ENCODE measurements at places on chromosomes 2 and 18. TPM values are rescaled to one million over a fixed set of nuclear protein-coding genes. Genes with fewer than 3 reads are reported as not detected.

Gene EVX2
- not detected for total RNA-seq

Gene SP140L
- total RNA-seq, result 4.8 TPM

DNA sequence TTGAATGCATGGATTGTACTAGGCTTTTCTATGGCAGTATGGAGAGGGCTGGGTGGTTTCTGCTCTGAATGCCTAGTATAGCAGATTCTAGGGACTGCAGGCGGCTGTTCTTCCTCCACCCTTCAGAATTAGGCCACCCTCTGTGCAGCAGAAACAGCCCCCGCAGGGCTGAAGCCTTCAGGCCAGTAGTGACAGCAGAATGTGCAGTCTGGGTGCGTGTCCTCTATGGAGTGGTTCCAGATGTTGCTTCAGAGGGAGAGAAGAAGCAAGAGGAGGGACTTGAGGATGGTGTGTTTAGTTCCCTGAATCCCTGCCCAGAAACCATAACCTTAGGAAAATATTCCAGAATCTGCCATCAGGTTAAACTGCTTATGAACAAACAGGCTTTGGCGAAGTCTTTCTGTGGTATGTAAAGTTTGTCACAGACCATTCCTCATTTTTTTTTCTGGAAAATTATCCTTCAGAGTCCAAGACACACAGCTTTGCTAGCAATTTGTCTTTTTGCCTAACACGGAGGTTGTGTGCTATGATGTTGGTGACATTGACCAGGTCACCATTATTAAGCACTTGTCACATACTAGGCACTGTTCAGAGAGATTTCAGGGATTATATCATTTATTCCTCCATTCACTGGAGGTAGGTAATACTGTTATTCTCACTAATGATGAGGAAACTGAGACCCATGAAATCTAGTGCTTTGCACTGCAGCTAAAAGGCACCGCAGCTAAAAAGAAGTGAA, 21.1 kb downstream of the CASP10 start:
- H3K4me1 ChIP-seq, result no peaks in the 10 kb centered on the region
- H3K27me3 ChIP-seq, result no peaks in the 10 kb centered on the region

Gene MEIS1
- total RNA-seq, result 28.1 TPM

Gene QPCT
- total RNA-seq, result 2.1 TPM

- DNase-seq, result no peak
- H3K27me3 ChIP-seq, result peaks cover 44% of the 10 kb centered on the region
- H3K4me1 ChIP-seq, result no peaks in the 10 kb centered on the region
- no peaks in the 10 kb centered on the region for H3K36me3 ChIP-seq
Measured at GRCh38 chr2:178070824-178071223, 1.8 kb downstream of the PDE11A start.

Gene TSGA10
- total RNA-seq, result 12.1 TPM

- H3K27ac ChIP-seq, result no peak overlapping the region
- no peaks in the 10 kb centered on the region for H3K27me3 ChIP-seq
- no peaks in the 10 kb centered on the region for H3K36me3 ChIP-seq
- H3K4me3 ChIP-seq, result no peak overlapping the region
- DNase-seq, result no peak
Measured at GRCh38 chr2:107511970-107512789, 314.5 kb upstream of the RGPD4 start.

DNA sequence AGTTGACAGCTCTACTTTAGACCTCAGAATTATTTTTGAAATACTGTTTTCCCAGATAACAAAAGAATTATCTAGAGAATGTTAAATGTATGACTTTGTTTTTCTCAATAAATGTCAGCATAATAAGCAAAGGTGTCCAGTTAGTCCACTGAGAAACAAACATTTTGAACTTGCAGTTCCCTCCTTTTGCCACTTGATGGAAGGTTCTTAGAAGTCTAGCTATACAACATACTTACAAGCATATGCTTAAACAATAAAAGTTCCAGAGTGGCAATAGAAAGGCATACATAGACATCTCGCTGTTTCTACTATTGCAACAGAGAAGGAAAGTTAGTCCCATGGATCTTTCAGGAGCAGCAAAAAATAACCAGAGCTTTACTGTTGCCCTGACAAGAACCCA, 11.8 kb downstream of the NDUFA10 start:
- H3K4me1 ChIP-seq, result no peaks in the 10 kb centered on the region
- DNase-seq, result no peak
- H3K27me3 ChIP-seq, result no peaks in the 10 kb centered on the region
- peaks cover 46% of the 10 kb centered on the region for H3K36me3 ChIP-seq
- H3K4me3 ChIP-seq, result no peak overlapping the region
- H3K27ac ChIP-seq, result no peak overlapping the region

Gene ACVR2A
- 16.8 TPM for total RNA-seq

DNA sequence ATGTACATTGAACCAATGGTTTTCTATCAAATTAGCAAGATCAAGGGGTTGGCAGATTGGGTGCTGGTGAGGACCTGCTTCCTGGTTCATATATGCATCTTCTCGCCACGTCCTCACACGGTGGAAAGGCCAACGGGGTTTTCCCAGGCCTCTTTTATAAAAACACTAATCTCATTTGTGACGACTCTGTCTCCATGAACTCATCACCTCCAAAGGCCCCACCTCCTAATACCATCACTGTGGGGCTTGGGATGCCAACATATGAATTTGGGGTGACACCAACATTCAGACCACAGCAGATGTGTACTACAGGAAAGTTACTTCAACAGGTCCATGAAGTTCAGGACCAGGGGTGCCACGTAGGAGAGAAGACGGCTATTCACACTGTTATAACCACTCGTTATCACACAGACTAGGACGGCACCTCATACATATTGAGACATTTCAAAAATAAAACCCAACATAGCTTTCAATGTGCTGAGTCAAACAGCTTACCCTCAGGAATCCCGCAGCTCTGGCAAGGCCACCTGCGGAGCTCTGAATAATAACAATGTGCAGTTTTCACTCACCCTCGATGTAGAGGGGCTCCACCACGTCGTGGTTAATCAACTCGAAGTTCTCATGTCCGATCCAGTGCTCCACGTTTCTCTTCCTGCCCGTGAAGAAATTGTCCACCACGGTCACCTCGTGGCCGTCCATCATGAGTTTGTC, 49.3 kb downstream of the UXS1 start:
- no peak overlapping the region for H3K4me3 ChIP-seq
- H3K27me3 ChIP-seq, result no peaks in the 10 kb centered on the region

GRCh38 chr2:68829749-68830148, 41.4 kb downstream of the BMP10 start:
- peak overlapping the region; percentile 47 for H3K27ac ChIP-seq
- H3K4me1 ChIP-seq, result peaks cover 21% of the 10 kb centered on the region
- H3K36me3 ChIP-seq, result no peaks in the 10 kb centered on the region
- no peaks in the 10 kb centered on the region for H3K27me3 ChIP-seq
- no peak overlapping the region for H3K4me3 ChIP-seq

- DNase-seq, result no peak
- peaks cover 18% of the 10 kb centered on the region for H3K4me1 ChIP-seq
- no peak overlapping the region for H3K4me3 ChIP-seq
- no peaks in the 10 kb centered on the region for H3K27me3 ChIP-seq
- no peaks in the 10 kb centered on the region for H3K36me3 ChIP-seq
Measured at GRCh38 chr2:160700021-160700814, 206.6 kb upstream of the RBMS1 start.

- H3K4me1 ChIP-seq, result no peaks in the 10 kb centered on the region
- no peaks in the 10 kb centered on the region for H3K27me3 ChIP-seq
- H3K4me3 ChIP-seq, result no peak overlapping the region
- H3K27ac ChIP-seq, result no peak overlapping the region
Measured at GRCh38 chr2:14517731-14518130, 114.8 kb upstream of the LRATD1 start.

DNA sequence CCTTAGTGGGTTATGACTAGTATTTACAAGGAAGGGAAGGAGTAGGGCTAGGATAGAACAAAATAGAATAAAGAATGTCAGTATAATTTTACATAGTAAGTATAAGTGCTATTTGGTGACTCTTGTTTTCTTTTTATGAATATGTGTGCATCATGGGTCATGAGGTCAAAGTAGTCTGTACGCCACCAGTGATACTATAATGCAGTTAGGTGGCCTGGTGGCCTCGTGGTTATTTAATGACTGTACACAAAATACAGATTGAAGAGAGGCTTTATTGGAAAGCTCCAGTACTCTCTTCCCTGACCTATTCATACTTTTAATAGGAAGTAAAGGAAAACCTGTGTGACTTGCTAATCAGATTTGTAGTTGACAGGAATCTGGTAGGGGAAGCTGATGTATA, 27.3 kb downstream of the CAB39 start:
- no peak for DNase-seq
- no peaks in the 10 kb centered on the region for H3K36me3 ChIP-seq
- H3K27ac ChIP-seq, result no peak overlapping the region
- H3K4me3 ChIP-seq, result no peak overlapping the region
- no peaks in the 10 kb centered on the region for H3K4me1 ChIP-seq
- H3K27me3 ChIP-seq, result no peaks in the 10 kb centered on the region

DNA sequence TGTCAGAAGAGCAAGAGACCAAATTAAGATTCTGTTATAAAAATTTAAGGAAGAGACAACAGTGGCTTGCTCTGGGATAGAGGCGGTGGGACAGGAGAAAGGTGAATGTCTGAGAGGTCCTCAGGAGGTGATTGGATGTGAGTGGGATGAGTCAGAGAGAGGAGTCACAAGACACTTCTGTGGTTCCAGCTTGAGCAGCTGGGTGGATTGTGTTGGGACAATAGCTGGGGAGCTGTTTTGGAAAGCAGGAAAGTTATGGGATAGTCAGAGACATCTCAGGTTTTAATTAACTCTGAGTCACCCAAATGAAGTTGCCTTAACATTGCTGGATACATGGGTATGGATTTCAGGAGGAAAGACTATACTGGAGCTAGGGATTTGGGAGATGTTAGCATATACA, 218.0 kb upstream of the TRIB2 start:
- H3K36me3 ChIP-seq, result no peaks in the 10 kb centered on the region
- no peak overlapping the region for H3K27ac ChIP-seq
- peaks cover 6% of the 10 kb centered on the region for H3K4me1 ChIP-seq
- peaks cover 12% of the 10 kb centered on the region for H3K27me3 ChIP-seq
- DNase-seq, result no peak

- H3K4me1 ChIP-seq, result peaks cover 86% of the 10 kb centered on the region
- H3K36me3 ChIP-seq, result no peaks in the 10 kb centered on the region
- DNase-seq, result no peak
- H3K27ac ChIP-seq, result peak overlapping the region; percentile 97
Measured at GRCh38 chr2:238286987-238287736, 1.2 kb downstream of the PER2 start.

- no peak overlapping the region for H3K4me3 ChIP-seq
- no peaks in the 10 kb centered on the region for H3K27me3 ChIP-seq
- no peaks in the 10 kb centered on the region for H3K36me3 ChIP-seq
- H3K4me1 ChIP-seq, result no peaks in the 10 kb centered on the region
- DNase-seq, result no peak
Measured at GRCh38 chr2:174465327-174465726, 21.5 kb downstream of the GPR155 start.

- peak overlapping the region; percentile 85 for H3K4me3 ChIP-seq
- H3K36me3 ChIP-seq, result no peaks in the 10 kb centered on the region
- no peak for DNase-seq
- H3K4me1 ChIP-seq, result peaks cover 7% of the 10 kb centered on the region
Measured at GRCh38 chr18:48539406-48540250, 797 bp downstream of the CTIF start.

DNA sequence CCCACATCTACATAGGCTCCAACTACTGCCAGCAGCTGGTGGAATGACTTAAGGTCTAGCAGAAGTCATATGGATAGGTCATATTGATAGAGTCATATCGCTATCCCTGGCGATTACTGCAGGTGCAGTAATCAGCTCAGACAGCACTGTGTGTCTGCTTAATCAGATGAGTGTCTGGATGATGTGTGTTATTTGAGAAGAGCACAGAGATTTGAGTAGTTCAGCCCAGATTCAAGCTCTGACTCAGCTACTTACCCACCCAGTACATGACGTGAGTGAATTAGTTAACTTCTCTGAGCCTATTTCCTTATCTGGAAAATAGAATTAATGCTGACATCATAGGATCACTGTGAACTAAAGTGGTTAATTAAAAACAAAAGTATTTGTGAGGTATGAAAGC, 78.9 kb downstream of the EHD3 start:
- H3K27me3 ChIP-seq, result no peaks in the 10 kb centered on the region
- no peaks in the 10 kb centered on the region for H3K4me1 ChIP-seq
- H3K4me3 ChIP-seq, result no peak overlapping the region
- no peaks in the 10 kb centered on the region for H3K36me3 ChIP-seq
- no peak for DNase-seq
- H3K27ac ChIP-seq, result peak overlapping the region; percentile 76

DNA sequence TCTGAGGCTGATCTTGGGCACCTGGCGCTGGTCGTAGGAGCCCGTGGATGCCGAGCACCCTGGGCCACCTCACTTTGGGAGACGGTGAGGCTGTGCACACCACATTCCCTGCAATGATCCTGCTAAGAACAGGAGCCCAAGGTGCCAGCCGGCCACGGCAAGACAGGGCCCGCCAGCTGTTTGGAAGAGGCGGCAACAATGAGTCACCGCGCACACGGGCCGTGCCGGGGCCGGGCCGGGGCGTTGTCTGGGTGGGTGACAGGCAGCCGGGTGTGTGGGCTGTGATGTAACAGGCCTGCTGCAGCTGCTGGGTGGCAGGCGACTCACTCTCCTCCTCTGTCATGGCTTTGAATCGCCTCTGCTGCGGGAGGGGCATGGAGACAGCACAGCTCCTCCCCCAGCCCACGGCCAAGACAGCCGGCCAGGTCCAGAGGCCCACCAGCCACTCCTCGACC, 49.7 kb upstream of the ODC1 start:
- no peak overlapping the region for H3K4me3 ChIP-seq
- peak; percentile 19 for DNase-seq
- H3K4me1 ChIP-seq, result peaks cover 50% of the 10 kb centered on the region
- peak overlapping the region; percentile 36 for H3K27ac ChIP-seq
- H3K36me3 ChIP-seq, result no peaks in the 10 kb centered on the region

Gene SFXN5
- total RNA-seq, result 16.4 TPM

Gene SCG2
- total RNA-seq, result 0.18 TPM

Gene ADAM23
- total RNA-seq, result 10.1 TPM

DNA sequence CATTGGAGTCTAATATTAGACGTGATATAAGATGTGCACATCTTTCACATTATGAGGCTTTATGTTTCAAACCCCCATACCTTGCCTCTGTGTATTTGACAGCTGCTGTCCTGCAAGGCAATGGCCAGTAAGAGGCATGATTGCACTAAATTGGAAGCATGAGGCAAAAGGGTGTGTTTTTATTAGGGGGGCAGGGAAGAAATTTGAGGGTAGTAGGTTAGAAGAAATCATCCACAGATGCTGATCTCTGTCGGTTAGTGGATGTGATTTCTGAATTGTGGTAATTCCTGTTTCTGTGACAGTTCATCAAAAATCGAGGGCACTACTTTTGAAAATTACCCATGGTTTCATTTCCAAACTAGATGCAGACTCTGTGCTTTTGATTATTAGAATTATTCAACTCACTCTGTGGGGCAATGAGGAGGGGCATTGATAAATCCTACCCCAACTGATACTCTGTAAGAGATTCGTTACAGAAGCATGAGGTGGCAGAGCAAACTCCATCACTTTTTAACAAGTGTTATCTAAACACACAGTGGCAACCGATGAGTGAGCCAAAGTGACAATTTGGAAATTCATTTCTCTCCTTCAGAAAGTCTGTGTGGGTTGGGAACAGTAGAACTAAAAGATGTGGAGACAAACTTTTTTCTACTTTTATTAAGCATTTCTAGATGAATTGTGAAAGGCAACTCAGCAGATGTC, 453.0 kb downstream of the ARHGAP15 start:
- H3K4me1 ChIP-seq, result no peaks in the 10 kb centered on the region
- H3K27me3 ChIP-seq, result no peaks in the 10 kb centered on the region
- DNase-seq, result no peak
- no peak overlapping the region for H3K4me3 ChIP-seq

- no peak overlapping the region for H3K27ac ChIP-seq
- H3K4me3 ChIP-seq, result no peak overlapping the region
- no peak for DNase-seq
- peaks cover 4% of the 10 kb centered on the region for H3K4me1 ChIP-seq
- H3K36me3 ChIP-seq, result no peaks in the 10 kb centered on the region
Measured at GRCh38 chr18:79873449-79874110, 75.8 kb downstream of the KCNG2 start.

Gene TNS1
- 201 TPM for total RNA-seq

Gene PRKAG3
- not detected for total RNA-seq

Gene RUFY4
- total RNA-seq, result not detected
